ENCODE measurements at places on chromosomes 12 and 14. TPM values are rescaled to one million over a fixed set of nuclear protein-coding genes. Genes with fewer than 3 reads are reported as not detected.

TAS2R9 gene
- polyA plus RNA-seq, result not detected

SLC6A12 gene
- polyA plus RNA-seq, result not detected

HOXC11 gene
- polyA plus RNA-seq, result not detected

SDR9C7 gene
- not detected for polyA plus RNA-seq

SALL2 gene
- 5.9 TPM for polyA plus RNA-seq

GPR84 gene
- not detected for polyA plus RNA-seq

AMIGO2 gene
- polyA plus RNA-seq, result 27.0 TPM

CLEC4A gene
- 2.1 TPM for polyA plus RNA-seq

ZDHHC22 gene
- not detected for polyA plus RNA-seq

All from naive thymus-derived CD4-positive, alpha-beta T cell (primary cell).